CD4-positive, CD25-positive, alpha-beta regulatory T cell (primary cell): ENCODE measurements at places on chromosomes 1 and 21.

DNA sequence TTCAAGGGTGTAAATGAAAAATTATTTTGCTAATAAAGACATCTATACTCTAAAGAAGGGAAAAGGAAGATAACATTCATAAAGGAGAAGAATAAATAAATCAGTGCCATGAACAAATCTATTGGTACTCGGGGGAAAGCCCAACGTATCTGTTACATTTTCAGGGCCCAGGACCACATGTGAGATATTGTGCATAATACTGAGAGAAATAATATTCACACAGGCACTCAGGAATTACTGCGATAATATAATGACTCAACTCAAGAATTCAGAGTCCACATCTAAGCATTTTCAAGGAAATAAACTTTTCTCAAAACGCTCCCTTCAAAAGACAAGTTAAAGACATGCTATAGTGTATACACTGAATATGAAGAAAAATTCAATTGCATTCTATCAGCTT is 108.8 kb downstream of the SMYD2 start:
- DNase-seq = no peak

DNA sequence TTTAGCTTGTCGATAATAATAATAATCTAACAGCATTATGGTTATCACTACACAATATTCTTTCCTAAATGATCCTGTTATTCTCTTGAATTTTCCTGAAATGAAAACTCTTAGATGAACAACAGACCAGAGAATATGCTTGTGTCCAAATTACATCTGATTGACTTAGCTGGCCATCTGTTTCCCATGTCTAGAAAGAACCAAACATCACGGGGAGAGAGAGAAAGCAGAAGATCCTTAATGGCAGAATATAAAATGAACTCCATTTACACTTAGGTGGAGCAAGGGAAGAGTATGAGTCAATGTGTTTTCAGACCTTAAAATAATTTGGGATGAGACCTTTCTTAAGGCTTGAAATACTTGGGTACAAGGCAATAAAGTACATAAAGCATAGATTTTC is 162.2 kb downstream of the DSCAM start:
- no peak for DNase-seq

DNA sequence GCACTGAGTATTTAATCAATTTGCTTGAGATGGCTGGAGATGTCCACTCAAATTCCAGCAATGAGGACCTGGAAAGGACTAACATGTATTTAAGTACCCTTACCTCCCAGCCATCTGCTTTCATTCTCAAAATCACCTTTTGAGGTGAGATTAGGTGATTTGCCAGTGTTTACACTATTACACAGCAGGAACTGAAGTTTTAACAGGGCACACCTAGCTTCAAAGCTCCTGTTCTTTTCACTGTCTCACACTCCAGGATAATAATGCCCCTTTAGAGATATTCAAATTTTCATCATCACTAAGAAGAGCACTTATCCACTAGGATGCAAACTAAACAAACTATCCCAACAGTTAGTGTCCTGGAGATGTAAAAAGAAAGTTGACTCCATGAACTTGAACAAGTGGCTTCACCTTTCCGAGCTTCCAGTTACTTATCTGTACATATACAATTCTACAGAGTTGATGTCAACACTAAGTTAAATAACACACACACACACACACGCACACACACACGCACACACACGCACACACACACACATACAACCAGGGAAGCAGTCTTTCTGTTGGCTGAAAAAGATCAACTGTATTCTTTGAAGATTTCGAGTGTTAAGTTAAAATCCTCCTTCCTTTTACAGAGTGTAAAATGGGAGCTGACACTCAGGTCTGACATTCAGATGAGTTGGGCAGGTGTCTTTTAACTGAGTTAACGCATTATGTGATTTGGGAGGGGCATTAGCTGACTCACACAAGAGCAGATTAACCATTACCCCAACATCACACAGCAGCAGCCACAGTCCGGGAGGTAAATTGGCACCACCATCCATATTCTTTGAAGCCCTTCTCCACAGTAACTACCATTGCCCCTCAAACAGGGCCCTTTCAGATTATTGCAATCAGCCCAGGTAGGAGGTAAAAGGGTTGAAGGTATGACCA is 15.5 kb upstream of the JAK1 start:
- no peak for DNase-seq

- peak; percentile 79 for DNase-seq
Observed at GRCh38 chr1:2585318-2586092, 1.1 kb upstream of the PRXL2B start.

DNA sequence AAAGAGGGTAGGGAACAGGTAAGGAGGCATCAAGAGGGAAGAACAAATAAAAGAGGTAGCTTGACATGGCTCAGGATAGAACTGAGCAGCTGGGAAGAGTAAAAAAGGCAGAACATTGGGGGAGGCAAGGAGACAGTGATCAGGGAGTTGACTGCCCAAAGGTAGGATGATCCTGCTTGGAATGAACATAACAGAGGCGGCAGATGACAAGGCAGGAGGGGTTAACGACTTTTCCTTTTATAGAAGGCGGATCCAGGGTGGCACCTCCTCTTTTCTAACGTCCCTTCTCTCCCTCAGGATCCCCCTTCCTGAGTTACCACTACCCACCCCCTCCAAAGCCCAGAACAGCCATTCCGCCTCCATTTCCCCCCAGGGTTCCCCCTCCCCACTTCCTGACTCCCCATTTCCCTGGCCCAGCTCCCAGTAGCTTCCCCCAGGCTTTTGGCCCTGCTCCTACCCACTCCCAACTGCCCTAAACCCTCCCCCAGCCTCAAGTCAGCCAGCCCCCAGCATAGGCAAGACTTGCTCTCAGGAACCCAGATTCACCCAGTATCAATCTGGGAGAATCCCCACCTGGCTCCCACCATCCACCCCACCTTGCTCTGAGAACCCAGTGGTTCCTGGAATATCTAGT is 769 bp upstream of the ADAMTS4 start:
- no peak for DNase-seq
